ENCODE measurements at places on chromosomes 16 and 17. TPM values are rescaled to one million over a fixed set of nuclear protein-coding genes. Genes with fewer than 3 reads are reported as not detected.

GALR2 gene
- polyA plus RNA-seq, result not detected

PLXDC1 gene
- polyA plus RNA-seq, result 1.4 TPM

HOXB3 gene
- polyA plus RNA-seq, result 6.2 TPM

NECAB2 gene
- polyA plus RNA-seq, result not detected
